ENCODE measurements at places on chromosomes 1 and 21.

DNA sequence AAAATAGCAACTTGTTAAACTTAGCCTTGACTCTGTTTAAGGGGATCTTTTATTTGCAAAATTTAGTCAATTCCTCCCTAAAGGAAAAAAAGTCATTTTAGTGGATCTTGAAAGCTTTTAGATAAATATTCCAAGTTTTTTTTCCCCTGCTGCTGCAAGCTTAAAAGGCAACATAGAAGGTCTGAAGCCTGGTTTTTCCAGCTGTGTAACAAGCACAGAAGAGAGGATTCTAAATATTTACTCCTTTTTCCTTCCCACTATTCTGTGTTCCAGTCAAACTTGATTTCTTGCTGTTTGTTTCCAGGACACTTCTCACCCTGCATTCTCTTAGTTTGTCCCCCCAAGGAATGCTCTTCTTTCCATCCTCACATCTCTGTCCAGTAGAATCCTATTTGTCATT, 86.7 kb downstream of the NFIA start:
- DNase-seq: no peak

DNA sequence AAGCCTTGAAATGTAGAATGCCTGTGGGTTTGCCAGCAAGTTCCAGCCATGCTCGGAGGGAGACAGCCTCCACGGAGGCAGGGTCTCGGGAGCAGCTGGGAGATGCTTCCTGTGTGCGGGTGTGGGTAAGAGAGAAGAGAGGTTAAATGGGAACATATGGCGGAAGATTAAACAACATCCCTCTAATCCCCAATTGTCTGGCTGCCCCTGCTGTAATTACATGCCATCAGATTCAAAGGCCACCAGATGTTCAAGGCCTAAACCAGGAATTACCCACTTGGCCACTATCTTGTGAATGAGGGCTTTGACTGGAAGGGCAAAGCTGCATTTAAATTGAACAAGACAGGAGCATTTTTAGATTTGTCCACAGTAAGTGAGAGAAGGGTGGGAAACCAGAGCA, 81.4 kb upstream of the BACE2 start:
- DNase-seq: no peak

DNA sequence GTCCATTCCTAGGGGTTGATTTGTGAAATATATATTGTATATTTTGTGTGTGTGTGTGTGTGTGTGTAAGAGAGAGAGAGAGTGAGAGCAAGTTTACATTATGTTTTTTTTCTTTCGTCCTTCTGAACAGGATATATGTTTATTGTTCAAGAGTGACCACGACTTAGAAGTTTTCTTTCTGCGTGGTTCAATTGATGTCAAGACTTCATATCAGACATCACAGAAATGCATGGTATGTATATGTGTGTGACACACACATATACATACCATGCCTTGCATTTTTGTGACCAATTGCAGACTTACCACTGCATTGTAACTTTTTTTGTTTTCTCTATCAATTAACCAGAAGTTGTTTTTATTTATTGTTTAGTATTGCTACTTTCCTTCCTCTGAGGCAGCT, 2.5 kb downstream of the RASAL2 start:
- DNase-seq: no peak

GRCh38 chr1:2528966-2529783, 888 bp downstream of the HES5 start:
- no peak for DNase-seq

Data from iPS DF 6.9 (cell line).